Vagina (tissue), 2 donors: ENCODE measurements at places on chromosomes 11 and 22.

GRCh38 chr11:70435361-70435760, 37.0 kb downstream of the CTTN start:
- no peak for DNase-seq

- no peak for DNase-seq
Observed at GRCh38 chr11:75588051-75588481, 26.0 kb downstream of the SERPINH1 start.

DNA sequence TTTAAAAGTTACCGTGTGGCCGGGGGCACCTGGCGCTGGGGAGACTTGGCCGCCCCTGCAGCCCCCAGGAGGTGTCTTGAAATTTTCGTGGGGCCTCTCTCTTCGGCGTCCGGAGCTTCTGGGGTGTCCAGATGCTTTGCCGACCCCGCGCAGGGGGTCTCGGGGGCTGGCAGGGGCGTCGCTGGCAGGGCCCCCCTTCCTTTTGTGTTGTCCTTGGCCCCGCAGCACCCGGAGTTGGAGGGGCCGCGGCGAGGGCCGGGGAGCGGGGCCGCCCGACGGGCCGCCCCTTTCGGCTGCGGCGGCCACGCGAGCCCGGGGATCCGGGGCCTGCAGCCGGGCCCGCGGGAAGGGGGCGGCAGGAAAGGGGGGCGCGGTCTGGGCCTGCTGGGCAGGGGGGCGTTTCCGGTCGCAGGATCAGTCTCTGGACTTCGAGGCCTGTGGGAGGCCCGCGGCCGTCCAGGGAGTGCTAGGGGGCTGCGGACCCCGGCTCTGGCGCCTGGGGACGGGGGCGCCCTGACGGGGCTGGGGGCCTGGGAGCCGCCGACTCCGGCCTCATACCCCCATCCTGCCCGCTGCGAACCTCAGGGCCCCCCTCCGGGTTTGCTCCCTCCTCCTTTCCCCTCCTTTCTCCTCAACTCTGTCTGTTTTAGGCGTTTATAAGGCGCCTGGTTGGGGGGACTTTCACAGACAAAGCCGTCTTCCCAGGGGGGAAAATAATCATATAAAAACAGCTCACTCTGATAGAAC, 869 bp downstream of the ZC3H7B start:
- no peak for DNase-seq

GRCh38 chr22:46686221-46687047, 51.6 kb downstream of the CERK start:
- no peak for DNase-seq
